SJCRH30 (cell line): ENCODE measurements at places on chromosomes 11 and 22.

GRCh38 chr22:24330636-24331035 is 60.0 kb downstream of the SPECC1L start:
- no peak for DNase-seq

GRCh38 chr11:34223021-34223813 is 117.8 kb downstream of the NAT10 start:
- peak; percentile 33 for DNase-seq

DNA sequence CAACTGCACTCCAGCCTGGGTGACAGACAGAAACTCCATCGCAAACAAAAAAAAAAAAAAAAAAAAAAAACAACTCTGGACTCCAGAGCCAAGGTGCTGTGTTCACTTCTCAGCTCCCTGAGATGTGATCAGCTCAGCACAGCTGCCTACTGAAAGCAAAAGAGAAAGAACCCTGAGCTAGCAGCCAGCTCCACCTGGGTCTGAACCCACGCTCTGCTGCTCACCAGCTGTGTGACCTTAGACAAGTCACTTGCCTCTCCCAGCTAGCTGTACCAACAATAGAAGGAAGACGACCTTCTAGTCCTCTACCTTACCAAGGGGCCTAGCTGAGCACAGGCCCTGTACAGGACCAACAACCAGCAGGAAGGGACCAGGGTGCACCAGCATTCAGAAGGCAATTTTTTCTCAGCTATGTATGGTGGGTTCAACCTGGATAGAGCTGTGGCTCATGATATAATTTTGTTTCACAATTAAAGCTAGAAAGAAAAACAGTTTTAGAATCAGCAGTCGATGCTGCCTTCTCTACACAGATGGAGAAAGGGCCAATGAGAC is 3.8 kb downstream of the DGCR2 start:
- no peak for DNase-seq

DNA sequence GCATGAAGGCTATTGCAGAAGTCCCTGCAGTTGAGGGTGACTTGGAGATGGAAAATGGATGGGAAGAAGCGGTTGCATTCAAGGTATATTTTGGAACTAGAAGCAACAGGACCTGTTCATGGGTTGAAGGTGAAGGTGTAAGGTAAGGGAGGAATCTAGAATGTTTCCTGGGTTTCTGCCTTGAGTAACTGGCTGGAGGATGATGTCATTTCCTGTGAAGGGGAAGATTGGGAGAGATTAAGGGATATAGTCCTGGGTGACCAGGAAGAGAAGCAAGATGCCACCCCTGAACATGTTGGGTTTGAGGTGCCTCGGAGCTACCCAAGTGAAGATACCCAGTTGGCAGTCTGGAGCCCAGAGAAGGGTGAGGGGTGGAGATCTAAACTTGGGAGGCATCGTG is 12.1 kb upstream of the MOGAT2 start:
- DNase-seq, result no peak

DNA sequence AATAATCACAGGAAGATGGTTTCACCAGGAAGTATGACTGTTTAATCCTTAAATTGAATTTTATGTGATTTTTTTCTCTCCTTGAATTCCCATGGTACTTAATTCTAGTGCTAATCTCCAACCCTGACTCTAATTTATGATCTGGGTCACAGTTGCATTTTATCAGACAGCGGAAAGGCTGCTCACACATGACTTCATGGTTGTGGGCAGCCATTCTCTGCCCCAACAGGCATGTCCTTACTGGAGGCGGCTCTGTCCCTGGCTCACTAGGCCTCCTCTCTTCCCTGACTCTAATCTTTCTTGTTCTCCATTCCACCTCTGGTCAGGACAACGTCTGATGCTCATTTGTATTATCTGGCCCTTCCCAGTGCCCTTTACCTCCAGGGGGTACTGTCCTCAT is 184.4 kb downstream of the CHST1 start:
- no peak for DNase-seq

DNA sequence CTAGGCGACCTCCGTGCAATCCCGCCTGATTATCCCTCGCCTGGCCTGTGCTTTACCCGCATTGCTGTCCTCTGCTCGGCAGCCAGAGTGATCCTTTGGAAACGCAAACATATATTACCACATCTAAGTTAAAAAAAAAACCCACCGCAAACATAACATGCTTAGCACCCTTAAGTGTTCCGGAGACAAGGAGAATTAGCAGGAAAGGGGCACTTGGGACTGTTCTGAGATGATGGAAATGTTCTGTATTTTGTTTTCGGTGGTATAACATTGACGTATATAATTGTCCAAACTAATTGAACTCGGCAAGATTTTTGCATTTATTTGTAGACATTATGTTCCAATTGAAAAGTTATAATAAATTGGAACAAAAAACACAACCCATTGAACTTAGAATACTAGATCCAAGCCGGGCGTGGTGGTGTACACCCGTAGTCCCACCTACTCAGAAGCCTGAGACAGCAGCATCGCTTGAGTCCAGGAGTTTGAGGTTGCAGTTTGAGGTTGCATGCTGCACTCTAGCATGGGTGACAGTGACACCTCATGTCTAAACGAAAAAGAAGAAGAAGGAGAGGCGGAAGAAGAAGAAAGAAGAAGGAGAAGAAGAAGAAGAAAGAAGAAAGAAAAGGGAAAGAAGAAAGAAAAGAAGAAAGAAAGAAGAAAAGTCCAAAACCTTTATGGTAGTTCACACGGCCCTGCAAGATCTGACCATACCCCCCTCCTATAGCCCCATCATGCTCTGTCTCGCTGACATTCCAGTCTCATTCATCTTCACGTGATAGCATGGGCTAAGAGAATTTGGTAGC is 604 bp upstream of the POLR3H start:
- no peak for DNase-seq

GRCh38 chr11:10730151-10730550 is 20.9 kb upstream of the CTR9 start:
- no peak for DNase-seq

- DNase-seq, result peak; percentile 42
Observed at GRCh38 chr22:19430890-19431541, 517 bp downstream of the HIRA start.
